ENCODE measurements at places on chromosomes 12 and 14.
A peak's percentile ranks its signal among the peaks of the same experiment; 100 is the strongest.

DNA sequence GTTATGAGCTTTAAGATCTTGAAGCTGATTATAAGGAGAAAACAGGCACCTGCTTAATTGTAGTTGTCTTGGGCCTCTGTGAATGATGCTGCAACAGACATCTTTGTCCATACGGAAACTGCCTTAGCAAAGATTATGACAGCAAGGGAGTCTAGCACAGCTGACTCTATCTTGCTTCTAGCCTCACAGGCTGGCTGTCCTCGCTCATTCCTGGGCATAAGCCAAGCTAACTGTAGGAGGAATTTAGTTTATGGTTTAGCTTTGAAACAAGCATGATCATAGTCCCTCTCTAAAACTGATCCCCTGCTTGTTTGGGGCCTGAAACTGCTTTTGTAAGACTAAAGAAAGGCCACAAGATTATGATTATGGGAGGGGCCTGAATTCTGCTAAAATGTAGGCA is 74.3 kb upstream of the C14orf132 start:
- DNase-seq = no peak

- no peak for DNase-seq
Measured at GRCh38 chr12:62632411-62632918, 165.8 kb downstream of the MON2 start.

DNA sequence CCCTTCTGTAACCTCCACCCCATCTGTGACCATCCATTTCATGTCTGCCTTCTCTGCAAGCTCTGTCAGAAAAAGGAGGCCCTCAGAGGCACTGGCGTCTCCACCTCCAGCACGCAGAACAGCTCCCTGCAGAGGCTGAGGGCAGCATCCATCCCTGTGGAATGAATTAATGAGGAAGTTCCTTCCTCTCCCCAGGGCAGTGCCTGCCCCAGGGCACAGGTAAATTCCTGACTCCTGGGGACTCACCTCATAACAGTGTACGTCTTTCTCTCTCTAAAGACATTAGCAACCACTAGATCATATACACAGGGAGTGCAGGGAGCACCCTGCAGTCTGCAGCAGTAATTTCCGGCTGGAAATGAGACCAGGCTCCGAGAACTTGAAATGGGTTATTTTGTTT is 155.0 kb upstream of the TMEM132C start:
- no peak for DNase-seq

DNA sequence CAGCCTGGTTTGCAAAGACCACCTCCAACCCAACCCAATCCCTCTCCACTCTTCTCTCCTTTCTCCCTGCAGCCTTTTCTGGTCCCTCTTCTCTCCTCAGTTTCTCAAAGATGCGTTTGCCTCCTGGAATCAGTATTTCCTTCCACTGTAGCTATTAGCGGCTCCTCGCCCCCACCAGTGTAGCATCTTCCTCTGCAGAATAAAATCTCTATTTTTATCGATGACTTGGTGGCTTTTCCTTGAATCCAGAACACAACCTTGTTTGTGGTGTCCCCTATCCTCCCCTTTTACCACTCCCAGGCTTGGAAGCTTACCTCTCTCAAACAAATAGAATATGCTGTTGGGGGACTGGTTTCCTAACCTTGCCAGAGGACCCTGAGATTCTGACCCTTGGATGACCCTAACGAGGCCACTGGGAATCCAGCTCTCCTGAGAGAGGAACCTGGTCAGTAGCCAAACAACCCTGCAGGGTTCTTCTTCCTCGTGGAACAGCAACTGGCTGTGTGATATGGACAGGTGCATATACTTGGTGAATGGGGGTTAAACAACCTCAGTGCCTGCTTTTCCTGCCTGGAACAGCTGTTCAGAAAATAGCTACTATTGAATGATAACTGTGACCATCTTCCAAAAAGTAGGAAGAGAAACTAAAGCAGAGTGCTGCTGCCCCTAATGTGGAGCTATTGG is 4.4 kb downstream of the WNT1 start:
- no peak for DNase-seq

GRCh38 chr14:68639758-68640574 is 152.9 kb downstream of the ZFP36L1 start:
- DNase-seq = no peak

DNA sequence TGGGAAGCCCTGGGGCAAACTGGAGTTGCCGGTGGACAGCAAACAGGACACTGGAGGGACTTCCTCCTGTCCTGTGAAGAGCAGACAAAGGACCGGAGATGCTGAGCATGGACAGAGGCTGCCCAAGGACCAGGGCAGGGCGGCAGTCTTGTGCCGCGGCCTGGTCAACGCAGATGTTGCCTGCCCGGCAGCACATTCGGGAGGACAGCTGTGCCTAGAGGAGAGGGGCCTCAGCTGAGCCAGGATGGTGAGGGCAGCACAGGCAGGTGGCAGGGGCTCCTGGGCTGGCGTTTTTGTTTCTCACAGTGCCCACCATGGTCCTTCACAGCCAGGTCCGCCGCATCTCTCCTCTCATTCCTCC is 13.3 kb downstream of the ANKRD9 start:
- no peak for DNase-seq

GRCh38 chr12:10130042-10130441 is at the start of gene CLEC7A:
CLEC7A (minus strand) TSS chr12:10130199; CDS start chr12:10130082, 117 bp downstream.
- DNase-seq = no peak

- DNase-seq = no peak
Measured at GRCh38 chr14:29654901-29655550, 272.6 kb downstream of the PRKD1 start.

DNA sequence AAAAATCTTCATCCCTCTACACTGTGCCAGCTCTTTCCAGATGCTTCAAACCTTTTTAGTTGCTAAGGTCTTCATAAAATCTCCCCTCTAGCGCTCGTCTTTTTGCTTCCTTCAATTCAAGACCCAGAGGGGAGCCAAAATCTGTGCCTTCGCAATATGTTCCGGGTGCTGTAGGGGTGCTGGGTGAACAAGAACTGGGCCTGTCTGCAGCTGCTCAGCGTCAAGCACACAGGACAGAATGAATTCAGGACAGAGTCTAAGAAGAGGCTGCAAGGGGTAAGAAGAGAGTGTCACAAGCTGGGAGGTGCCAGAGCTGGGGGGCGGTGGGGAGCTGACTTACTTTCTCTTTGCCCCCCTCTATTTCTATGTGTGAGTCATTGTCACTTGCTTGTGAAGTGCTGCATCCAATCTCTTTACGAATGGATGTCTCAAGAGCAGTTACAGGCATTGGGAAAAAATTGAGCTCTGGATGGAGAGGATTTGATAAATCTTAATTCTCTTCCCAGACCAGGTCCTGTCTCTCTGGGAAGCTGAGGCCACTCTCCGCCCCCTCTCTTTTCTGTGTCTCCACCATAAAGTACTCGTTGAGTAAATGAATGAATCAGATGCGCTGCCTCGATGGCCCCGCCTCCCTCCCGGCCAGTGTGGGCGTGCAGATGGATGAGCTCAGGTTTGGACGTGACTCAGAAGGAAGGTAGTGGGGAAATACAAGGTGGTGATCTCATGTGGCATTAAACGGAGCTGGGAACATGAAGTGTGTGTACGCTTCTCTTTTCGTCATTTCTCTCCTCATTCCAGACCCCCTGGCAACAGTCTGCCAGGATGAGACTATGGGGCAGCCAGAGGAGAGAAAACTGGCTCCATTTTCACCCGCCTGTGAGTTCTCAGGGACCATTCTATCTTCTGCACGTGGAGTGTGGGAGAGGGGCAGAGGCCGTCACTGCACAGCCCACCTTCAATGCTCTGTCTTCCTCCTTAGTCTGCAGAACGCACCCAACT is 91.3 kb downstream of the TSPAN9 start:
- DNase-seq = peak; percentile 98

DNA sequence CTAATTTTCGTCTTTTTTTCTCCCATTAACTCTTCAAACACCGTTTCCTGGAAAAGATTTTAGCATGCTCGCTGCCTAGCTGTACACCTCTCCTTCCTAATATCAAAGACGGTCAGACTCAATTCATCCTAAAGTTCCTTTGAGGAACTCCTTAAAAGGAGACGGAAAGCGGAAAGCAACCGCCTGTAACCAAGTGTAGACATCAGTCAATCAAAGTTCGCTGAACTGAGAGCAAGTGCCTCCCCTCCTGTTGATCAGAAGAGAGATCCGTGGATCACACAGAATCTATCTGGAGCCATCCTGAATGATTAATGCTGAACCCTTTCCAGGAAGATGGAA is 412 bp upstream of the TEP1 start:
- no peak for DNase-seq

- no peak for DNase-seq
Measured at GRCh38 chr14:95953111-95953724, 76.6 kb downstream of the TUNAR start.
